Left ventricle myocardium inferior (tissue), 1 donor: ENCODE measurements at places on chromosomes 5 and 9.

- peak; percentile 25 for DNase-seq
These were observed 82.1 kb upstream of the PITX1 start for GRCh38 chr5:135116160-135116561.

- DNase-seq, result no peak
These were observed 52.3 kb upstream of the CNTLN start for GRCh38 chr9:17082343-17083064.

GRCh38 chr5:149761461-149761860, 31.4 kb downstream of the PPARGC1B start:
- DNase-seq, result no peak

DNA sequence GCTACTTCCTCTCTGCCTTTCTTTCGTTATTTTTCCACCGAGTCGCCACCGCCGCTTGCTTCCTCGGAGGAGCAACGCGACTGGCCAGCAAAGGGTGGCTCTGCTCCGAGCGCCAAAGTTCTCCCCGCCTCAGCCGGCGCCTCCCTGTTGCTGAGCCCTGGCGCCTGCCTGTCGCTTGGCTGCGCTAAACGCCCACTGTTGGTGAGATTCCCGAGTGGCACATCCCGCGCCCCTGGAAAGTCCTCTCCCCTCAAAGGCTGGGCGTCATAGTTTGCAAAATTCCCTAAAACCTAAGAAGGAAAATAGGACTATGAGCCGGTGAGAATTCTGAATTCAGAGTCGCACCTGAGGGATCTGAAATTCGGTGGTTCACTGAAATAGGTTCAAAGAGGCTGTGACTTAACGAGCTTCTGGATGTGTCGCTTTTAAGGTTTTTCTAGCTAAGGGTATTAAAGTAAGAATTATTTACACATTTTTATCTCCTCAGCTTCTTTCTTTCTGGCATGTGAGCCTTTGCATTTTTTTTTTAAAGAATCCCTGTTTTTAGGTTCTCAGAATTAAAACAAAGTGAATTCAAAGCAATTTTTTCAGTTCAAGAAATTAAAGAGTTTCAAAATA, at the start of gene GRIN3A:
Gene GRIN3A, minus strand, starts transcription at position 82 of the 618 bp plus-strand sequence. CDS start 668 bp downstream, outside the sequence.
- peak; percentile 36 for DNase-seq

- DNase-seq, result no peak
These were observed 162.1 kb downstream of the ARL15 start for GRCh38 chr5:54148067-54148845.

GRCh38 chr5:2335125-2335732, 416.2 kb downstream of the IRX2 start:
- DNase-seq, result no peak

DNA sequence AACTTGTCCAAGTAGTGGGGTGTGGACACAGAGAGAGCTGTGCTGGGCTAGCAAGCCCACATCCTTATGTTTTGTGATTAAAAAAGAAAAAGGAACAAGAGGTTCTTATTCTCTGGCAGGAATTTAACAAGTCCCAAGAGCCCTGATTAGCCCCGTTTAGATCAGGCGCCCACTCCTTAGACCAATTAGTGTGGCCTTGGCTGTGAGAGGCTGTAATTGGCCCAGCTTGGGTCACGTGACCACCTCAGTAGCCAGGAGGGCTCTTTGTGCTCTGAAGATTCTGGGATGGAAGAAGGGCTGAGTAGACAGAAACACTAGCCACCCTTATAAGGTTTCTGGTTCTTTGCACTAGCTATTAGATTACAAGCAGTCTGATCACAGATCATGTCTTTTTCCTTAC, 31.1 kb downstream of the GCNT4 start:
- no peak for DNase-seq

- no peak for DNase-seq
These were observed 6.7 kb upstream of the RASEF start for GRCh38 chr9:83069651-83070050.

DNA sequence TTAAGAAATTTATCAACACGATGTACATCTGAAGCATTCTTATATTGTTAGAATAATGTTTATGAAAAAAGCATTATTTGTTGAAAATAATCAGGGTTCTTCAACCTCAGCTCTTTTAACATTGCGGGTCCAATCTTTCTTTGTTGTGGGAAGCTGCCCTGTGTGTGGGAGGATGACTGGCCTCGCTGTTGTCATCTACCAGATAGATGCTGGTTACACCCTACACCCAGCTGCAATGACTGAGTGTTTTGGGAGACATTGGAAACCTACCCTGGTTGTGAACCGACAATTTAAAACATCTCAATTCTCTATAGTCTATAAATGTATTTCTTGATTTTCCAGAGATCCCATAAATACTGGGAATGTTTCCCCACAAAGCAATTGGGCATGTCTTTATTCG, 794.2 kb upstream of the CDH10 start:
- DNase-seq, result no peak

- no peak for DNase-seq
These were observed 93.0 kb upstream of the CCL21 start for GRCh38 chr9:34802916-34803315.

DNA sequence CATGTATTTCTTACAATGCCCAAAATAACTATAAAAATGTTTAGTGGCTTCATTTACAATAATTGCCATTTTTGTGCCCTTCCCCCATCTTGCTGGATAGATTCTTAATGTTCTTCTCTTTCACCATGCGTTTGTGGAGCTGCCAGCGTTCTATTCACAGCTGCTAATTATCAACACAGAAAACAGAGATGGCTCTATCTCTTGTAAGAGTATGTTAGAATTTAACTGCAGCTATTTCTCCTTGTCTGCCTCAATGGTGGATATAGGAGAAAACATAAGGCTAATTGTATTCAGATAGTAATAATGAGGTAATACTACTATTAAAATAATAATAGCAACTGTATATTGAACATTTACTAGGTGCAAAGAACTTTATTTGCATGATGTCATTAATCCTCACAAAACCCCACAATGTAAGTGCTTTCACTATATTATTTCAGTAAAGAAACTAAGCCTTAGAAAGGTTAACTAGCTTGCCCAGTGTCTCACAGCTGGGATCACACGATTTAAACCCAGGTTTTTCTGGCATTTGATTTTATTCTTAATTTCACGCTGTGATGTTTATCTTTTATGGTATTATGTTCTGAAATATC, 50.1 kb downstream of the JAKMIP2 start:
- no peak for DNase-seq

- DNase-seq, result no peak
These were observed 3.1 kb upstream of the GNPDA1 start for GRCh38 chr5:142015781-142016533.

- DNase-seq, result no peak
These were observed 169.7 kb upstream of the TBCA start for GRCh38 chr5:77945874-77946273.

DNA sequence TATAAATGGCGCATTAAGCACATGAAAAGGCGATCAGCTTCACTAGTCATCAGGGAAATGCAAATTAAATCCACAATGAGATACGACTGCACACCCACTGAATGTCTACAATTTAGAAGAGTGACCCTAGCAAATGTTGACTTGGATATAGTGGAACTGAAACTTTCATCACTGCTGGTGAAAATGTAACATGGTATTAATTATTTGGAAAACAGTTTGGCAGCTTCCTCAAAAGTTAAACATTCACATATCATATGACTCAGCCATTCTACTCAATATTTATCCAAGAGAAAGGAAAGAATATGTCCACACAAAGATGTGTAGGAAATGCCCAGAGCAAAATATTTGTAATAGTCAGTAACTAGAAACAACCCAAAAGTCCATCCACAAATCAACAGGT, 146.5 kb downstream of the LPAR1 start:
- no peak for DNase-seq

- DNase-seq, result no peak
These were observed 84.6 kb downstream of the MAST4 start for GRCh38 chr5:66680804-66681203.

- DNase-seq, result no peak
These were observed 91.9 kb upstream of the OTULINL start for GRCh38 chr5:14489643-14490042.

- DNase-seq, result no peak
These were observed 295.0 kb downstream of the PDE4D start for GRCh38 chr5:59598547-59598874.

DNA sequence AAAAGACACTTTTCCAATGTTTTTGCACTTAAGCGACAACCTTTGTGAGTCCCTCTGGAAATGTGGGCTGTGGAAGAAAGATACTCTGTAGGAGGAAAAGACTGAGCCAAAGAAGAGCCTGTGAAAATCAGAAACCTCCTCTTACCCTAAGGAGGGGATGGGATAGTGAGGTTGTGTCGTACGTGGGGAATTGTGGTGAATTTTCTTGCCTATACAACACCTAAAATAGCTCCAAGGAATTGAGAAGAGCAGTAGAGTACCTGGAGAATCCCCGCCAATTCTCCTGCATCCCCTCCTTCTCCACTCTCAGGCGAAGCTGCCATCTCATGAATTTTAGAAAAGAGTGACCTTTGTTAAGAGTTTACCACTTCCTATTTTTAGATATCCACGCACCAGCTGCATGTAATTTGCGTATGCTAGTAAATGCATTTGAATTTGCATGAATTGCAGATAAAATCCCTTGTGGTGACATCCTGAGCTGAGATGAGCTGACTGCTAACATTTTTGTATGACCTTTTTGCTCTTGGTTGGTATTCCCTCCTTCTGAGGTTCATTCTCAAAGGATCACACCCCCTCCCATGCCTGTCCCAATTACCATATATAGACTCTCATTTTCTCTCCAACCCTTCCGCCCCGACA, 147.2 kb downstream of the PCSK5 start:
- no peak for DNase-seq

DNA sequence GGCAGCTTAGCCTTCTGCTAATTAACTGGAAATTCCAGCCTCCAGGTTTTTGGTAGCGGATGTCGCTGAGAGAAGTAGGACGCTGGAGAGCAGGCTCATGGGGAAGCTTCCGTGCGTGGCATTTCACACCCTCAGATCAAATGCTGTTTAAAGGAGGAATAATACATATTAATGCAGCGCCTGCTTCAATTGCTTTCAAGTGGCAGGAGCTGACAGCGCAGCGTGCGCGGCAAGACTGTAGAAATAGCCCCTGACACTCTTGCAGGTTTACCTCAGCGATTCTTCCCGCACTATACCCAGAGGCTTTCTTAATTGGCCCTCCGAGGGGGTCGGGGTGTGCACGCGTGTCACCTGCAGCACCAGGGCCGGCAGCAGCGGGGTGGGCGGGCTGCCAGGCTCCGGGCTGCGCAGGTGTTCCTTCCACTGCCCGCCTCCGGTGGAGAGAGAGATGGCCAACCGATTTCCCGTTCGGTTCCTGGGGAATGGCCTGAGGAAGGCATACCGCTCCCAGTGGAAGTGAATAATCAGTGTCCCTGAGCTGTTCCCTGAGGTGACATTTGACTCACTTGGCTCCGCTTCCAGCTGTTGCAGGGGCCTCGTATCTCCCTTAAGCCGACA, 427.9 kb downstream of the KCTD16 start:
- no peak for DNase-seq

DNA sequence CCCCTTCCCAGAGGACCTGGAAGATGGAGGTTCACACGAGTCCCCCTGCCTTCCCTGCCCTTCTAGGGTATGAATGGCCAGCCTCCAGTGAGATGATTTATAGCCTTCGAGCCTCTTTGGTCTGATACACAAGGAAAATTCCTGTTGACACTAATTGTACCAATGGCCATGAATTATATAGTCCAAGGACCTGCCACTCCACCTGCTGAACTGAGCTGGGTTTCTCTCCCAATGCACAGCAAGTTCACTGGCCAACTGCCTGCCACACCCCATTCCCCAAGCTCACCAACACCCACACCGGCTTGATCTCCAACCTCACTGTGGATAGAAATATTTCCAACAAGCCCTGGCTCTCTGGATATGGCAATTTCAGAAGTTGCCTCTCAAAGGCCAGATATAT, 9.3 kb upstream of the ADRA1B start:
- no peak for DNase-seq

DNA sequence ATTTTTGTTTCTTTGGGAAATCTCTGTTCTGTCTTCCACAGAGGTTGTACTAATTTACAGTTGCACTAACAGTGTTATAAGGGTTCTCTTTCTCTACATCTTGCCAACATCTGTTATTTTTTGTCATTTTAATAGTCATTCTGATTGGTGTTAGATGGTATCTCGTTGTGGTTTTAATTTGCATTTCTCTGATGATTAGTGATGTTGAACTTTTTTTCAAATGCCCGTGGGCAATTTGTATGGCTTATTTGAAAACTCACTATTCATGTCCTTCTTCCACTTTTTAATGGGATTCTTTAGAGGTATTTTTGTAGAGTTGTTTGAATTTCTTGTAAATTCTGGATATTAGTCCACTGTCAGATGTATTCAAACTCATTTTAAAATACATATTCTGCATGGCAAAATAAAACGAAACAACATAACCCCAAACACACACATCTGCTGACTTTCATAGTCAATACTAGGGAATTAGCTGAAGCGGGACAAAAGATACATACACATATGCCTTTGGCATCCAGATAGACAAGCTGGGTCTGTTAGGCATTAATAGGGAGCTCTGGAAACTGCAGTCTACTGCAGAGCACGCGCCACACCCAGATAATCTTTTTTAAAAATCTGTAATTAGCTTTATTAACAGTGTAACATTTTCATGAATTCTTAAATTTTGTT, 5.8 kb upstream of the SPATA31C2 start:
- DNase-seq, result no peak

DNA sequence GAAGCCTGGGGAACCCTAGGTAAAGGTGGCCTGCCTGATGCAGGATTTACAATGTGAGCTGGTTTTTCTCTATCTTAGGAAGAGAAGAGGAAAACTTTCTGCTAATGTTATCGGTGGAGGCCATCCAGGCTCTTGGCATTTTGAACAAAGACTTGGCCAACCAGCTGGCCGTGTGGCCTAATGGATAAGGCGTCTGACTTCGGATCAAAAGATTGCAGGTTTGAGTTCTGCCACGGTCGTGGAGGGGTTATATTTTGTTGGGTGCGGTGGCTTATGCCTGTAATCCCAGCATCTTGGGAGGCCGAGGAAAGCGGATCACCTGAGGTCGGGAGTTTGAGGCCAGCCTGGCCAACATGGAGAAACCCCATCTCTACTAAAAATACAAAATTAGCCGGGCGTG, 9.6 kb downstream of the C9orf152 start:
- DNase-seq, result no peak

- no peak for DNase-seq
These were observed 253.8 kb downstream of the ENC1 start for GRCh38 chr5:74386571-74387334.
